ENCODE measurements at places on chromosomes 4 and X.

- DNase-seq, result no peak
Measured at GRCh38 chrX:47595716-47596251, 13.5 kb downstream of the TIMP1 start.

GRCh38 chr4:37765741-37766140 lies 60.7 kb upstream of the PGM2 start:
- DNase-seq, result no peak

GRCh38 chr4:187108845-187109244 lies 385.2 kb upstream of the FAT1 start:
- no peak for DNase-seq

DNA sequence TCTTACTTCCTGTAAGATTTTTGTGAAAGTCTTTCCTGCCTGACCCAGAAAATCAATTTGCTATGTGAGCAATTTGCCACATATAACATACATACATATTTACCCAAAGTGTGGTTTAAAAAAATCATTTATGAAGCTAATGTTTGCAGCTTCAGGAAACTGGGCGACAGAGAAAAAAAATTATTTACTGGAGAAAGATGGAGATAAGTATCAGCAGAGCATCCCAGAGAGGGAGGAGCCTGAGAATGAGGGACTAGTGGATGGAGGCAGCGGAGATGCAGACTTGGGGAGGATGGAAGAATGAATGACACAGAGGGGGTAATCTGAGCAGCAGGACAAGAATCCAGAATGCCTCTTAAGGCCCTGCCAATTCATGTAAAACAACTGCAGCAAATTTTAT lies 975 bp upstream of the GYPA start:
- DNase-seq, result no peak

DNA sequence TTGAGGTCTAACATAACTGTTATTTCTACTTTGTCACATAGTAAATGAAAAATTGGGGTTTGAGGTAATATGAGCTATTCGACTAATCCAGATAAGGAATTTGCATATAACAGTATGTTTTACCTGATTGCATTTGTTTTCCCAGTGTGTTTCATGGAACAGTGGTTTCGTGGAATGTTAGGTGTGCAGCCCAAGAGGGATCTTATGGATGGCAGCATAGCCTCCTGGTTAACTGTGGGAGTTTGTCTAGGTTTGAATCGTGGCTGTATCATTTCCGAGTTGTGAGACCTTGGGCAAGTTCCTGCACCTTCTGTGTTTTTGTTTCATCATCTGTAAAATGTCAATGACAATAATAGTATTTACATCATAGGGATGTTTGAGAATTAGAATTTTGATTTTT lies 7.9 kb downstream of the BMPR1B start:
- DNase-seq, result no peak

GRCh38 chr4:122764821-122765215 lies 32.3 kb downstream of the BBS12 start:
- no peak for DNase-seq

GRCh38 chr4:179751669-179752068 lies 2309.4 kb upstream of the AGA start:
- no peak for DNase-seq

DNA sequence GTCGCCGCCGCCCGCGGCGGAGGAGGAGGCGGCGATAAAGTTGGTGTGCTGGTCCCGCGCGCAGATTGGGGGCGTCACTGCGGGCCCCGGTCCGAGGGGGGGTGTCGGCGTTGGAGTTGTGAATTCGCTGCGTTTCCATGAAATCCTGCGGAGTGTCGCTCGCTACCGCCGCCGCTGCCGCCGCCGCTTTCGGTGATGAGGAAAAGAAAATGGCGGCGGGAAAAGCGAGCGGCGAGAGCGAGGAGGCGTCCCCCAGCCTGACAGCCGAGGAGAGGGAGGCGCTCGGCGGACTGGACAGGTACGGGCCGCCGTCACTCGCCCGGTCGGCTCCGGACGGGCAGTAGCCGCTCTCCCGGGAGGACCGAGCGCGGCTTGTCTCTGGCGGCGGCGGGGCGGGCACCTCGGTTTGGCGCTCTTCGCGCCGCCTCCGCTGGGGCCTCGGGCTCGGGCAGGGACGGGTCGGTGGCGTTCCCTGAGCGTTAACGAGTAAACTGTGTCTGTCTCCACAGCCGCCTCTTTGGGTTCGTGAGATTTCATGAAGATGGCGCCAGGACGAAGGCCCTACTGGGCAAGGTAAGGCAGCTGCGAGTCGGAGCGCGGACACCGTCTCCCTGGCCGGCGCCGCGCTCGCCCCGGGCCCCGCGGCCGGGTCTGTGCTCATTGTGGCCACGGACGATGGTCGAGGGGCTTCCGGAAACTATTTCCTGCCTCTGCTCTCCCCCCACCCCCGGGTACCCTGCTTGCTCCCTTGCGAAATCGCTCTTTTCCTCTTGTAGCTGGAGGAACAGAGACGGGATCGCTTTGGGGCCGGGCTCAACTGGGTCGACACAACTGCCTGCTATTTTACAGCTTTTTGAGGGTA lies 658 bp downstream of the KDM6A start:
- DNase-seq, result peak; percentile 57

DNA sequence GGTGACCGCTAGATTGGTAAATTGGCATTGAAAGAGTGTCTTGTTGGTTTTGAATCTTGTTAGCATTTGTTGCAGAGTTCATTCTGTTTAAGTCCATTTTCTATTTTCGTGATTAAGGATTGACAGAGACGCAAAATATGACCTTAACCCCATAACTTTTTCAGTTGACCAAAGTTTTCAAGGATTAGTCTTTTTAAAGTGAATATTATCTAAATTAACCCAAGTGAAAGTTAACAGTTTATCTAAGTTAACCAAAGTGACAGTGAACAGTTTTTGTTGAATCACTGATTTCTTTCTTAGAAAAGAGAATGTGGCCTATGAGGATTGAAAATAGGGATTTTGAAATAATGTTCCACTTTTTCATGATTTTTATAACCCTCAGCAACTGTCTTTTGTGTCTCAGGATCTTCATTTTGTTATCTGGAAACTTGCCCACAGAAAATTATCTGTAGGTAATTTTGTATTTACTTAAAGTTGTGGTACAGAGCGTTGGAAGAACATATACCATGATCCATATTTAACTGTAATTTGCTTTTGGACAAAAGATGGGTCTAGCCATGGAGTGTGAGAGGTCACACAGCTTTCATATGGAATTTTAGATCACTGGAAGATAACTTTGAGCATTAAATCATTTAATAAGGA lies 3.3 kb downstream of the CPEB2 start:
- DNase-seq, result no peak

- no peak for DNase-seq
Measured at GRCh38 chr4:142291299-142292050, 554.6 kb downstream of the INPP4B start.

- no peak for DNase-seq
Measured at GRCh38 chr4:114281164-114281960, 301.9 kb upstream of the ARSJ start.

GRCh38 chr4:20352163-20352431 lies 100.4 kb downstream of the SLIT2 start:
- DNase-seq, result no peak

GRCh38 chr4:131430302-131430701 lies 1718.8 kb upstream of the PCDH10 start:
- DNase-seq, result no peak

DNA sequence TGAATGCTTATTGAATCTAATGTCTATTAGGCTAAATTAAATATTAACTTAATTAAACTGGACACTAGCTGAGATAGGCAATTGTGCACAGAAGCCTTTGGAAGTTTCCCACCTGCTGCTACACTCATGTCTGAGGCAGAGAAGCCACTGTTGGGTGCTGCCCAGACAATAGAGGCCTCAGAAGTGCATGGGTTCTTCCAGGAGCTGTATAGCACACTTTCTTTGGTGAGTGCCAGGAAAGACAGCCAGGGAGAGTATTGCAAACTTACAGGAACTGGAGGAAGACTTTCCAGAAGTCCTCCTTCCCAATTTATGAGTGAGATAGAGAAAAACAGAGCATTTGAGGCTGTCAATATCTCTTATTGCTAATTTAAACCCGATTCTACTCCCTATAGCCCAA lies 89.9 kb downstream of the GPAT3 start:
- DNase-seq, result no peak
